ENCODE measurements at places on chromosomes 3 and 15. TPM values are rescaled to one million over a fixed set of nuclear protein-coding genes. Genes with fewer than 3 reads are reported as not detected.

The EXD1 gene
- not detected for total RNA-seq

The FETUB gene
- total RNA-seq = not detected

The CCDC13 gene
- 1.4 TPM for total RNA-seq

The IL20RB gene
- total RNA-seq = 0.39 TPM

The GOLIM4 gene
- 35.9 TPM for total RNA-seq

The OR4M2 gene
- not detected for total RNA-seq

The GPR156 gene
- 0.20 TPM for total RNA-seq

The CCDC54 gene
- total RNA-seq = not detected

The ATP8B4 gene
- 42.8 TPM for total RNA-seq

The RARRES1 gene
- total RNA-seq = 1.8 TPM

The GOLGA6L26 gene
- not detected for total RNA-seq

The P2RY14 gene
- total RNA-seq = 3.5 TPM

DNA sequence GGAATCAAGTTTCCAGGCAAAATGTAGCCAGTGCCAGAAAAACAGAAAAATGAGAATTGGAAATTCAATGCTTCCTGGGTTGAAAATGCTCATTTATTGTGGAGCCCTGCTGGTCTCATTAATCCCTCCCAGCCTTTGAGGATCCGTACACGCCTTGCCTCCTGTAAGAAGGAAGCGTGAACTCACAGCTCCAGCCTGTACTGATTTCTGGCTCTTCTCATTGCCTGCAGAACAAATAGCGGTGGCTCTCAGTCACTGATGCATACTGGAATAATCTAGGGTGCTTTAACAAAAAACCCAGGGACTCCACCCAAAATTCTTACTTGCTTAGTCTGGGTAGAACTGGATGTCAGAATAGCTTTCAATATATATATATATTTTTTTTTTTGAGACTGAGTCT, 29.3 kb upstream of the SLC24A5 start:
- no peaks in the 10 kb centered on the region for H3K4me1 ChIP-seq
- no peaks in the 10 kb centered on the region for H3K36me3 ChIP-seq
- DNase-seq = no peak

GRCh38 chr3:146164971-146165769, 4.2 kb upstream of the PLOD2 start:
- no peaks in the 10 kb centered on the region for H3K27me3 ChIP-seq
- H3K36me3 ChIP-seq = no peaks in the 10 kb centered on the region
- no peak for DNase-seq
- no peak overlapping the region for H3K4me3 ChIP-seq
- H3K4me1 ChIP-seq = peaks cover 24% of the 10 kb centered on the region

DNA sequence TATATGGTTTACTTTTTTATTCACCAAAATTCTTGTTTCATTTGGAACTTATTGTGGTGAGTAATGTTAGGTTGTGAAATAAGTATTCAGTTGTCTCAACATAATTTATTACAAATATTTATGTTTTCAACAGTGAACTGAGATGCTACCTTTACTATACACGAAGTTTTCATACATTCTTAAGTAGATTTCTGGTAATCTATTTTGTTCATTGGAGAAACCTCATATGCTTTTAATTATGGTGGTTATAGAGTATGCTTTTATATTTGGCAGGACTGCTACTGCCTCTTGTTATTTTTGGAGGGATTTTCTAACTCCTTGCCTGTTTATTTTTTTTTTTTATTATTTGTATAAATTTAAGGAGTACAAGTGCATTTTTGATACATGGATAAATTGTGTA, 253.1 kb downstream of the NLGN1 start:
- H3K4me1 ChIP-seq = no peaks in the 10 kb centered on the region
- no peak overlapping the region for H3K4me3 ChIP-seq
- DNase-seq = no peak
- H3K27me3 ChIP-seq = no peaks in the 10 kb centered on the region
- no peak overlapping the region for H3K27ac ChIP-seq

- H3K4me3 ChIP-seq = no peak overlapping the region
- H3K36me3 ChIP-seq = no peaks in the 10 kb centered on the region
- H3K4me1 ChIP-seq = peaks cover 6% of the 10 kb centered on the region
- no peaks in the 10 kb centered on the region for H3K27me3 ChIP-seq
- H3K27ac ChIP-seq = no peak overlapping the region
Measured at GRCh38 chr15:84731774-84732173, 15.8 kb upstream of the SEC11A start.

DNA sequence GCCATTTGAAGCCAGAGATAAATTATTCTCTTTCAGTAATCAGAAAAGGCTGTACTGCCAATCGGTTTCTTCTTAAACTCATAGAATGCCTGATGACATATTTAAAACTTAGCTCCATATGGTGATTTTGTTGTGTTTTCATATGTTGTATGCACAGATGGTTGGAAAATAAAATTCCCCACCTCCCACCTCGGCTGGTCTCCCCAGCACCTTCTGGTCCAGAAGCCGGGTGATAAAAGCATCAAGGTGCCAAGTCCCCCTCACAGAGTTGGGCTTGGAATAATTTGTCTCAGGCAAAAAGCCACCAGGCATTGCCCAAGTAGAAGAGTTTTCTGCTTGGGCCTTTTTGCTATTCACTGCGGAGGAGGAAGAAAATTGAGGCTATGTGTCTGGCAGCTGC, 18.4 kb downstream of the LARS2 start:
- no peak overlapping the region for H3K27ac ChIP-seq
- DNase-seq = no peak
- H3K36me3 ChIP-seq = peaks cover 30% of the 10 kb centered on the region
- H3K27me3 ChIP-seq = no peaks in the 10 kb centered on the region

- DNase-seq = no peak
- H3K36me3 ChIP-seq = peaks cover 30% of the 10 kb centered on the region
- no peaks in the 10 kb centered on the region for H3K27me3 ChIP-seq
Measured at GRCh38 chr3:112579232-112579631, 17.4 kb downstream of the SLC35A5 start.

- H3K4me3 ChIP-seq = no peak overlapping the region
- no peak for DNase-seq
- H3K27ac ChIP-seq = no peak overlapping the region
- H3K4me1 ChIP-seq = peaks cover 6% of the 10 kb centered on the region
Measured at GRCh38 chr15:69679623-69680228, 227.1 kb downstream of the RPLP1 start.

GRCh38 chr3:24201301-24201700, 256.2 kb downstream of the NR1D2 start:
- no peaks in the 10 kb centered on the region for H3K4me1 ChIP-seq
- H3K27ac ChIP-seq = no peak overlapping the region
- DNase-seq = no peak
- H3K4me3 ChIP-seq = no peak overlapping the region
- H3K27me3 ChIP-seq = no peaks in the 10 kb centered on the region

- peaks cover 6% of the 10 kb centered on the region for H3K4me1 ChIP-seq
- DNase-seq = no peak
- H3K27me3 ChIP-seq = no peaks in the 10 kb centered on the region
- no peak overlapping the region for H3K4me3 ChIP-seq
Measured at GRCh38 chr3:47985381-47985780, 30.8 kb downstream of the MAP4 start.

GRCh38 chr3:127110982-127111693, 81.8 kb upstream of the PRR23E start:
- H3K4me1 ChIP-seq = no peaks in the 10 kb centered on the region
- no peak overlapping the region for H3K4me3 ChIP-seq
- no peaks in the 10 kb centered on the region for H3K36me3 ChIP-seq
- no peak overlapping the region for H3K27ac ChIP-seq
- DNase-seq = no peak

DNA sequence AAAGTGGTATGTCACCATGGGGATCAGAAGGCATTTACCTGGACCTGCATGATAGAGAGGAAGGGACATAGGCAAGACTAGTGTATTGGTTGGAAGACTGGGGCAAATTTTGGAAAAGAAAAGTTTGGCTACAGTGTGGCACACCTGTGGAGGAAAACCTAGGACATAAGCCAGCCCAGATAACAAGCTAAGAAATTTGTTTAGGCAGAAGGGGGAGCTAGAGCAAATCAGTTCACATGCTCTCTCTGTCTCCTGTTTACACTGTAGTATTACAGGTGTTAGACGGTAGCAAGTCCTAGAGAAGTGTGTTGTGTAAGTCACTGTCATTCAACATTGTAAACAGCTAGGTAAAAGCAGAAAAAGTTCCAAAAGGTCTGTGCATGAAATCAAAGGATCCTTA, 11.9 kb upstream of the ALDH1A2 start:
- H3K27me3 ChIP-seq = no peaks in the 10 kb centered on the region
- H3K4me3 ChIP-seq = no peak overlapping the region
- no peaks in the 10 kb centered on the region for H3K4me1 ChIP-seq

DNA sequence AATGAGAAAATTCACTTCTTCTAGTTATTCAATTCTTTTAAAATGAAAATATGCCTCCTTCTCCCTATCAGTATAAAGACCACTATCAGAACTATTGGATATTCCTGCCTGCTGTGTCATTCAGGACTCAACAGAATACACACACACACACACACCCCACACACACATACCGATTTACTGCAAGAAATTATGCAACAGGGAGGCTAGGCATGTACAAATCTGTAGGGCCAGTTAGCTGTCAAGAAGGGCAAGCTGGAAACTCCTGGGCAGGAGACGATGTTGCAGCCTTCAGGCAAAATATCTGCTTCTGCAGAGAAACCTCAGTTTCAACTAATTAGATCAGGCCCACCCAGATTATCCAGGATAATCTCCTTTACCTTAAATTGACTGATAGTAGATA, 13.9 kb upstream of the RYR3 start:
- no peaks in the 10 kb centered on the region for H3K4me1 ChIP-seq
- H3K36me3 ChIP-seq = no peaks in the 10 kb centered on the region
- H3K27me3 ChIP-seq = no peaks in the 10 kb centered on the region
- H3K4me3 ChIP-seq = no peak overlapping the region
- H3K27ac ChIP-seq = no peak overlapping the region

GRCh38 chr3:143563786-143564185, 284.5 kb downstream of the SLC9A9 start:
- H3K4me1 ChIP-seq = peaks cover 7% of the 10 kb centered on the region
- DNase-seq = no peak
- H3K36me3 ChIP-seq = no peaks in the 10 kb centered on the region
- H3K27ac ChIP-seq = no peak overlapping the region

GRCh38 chr3:112813723-112814171, 32.9 kb downstream of the CD200R1L start:
- H3K27ac ChIP-seq = no peak overlapping the region
- DNase-seq = peak; percentile 79
- peaks cover 14% of the 10 kb centered on the region for H3K4me1 ChIP-seq
- no peaks in the 10 kb centered on the region for H3K27me3 ChIP-seq
- no peaks in the 10 kb centered on the region for H3K36me3 ChIP-seq

GRCh38 chr3:20320489-20320888, 134.5 kb upstream of the SGO1 start:
- no peaks in the 10 kb centered on the region for H3K27me3 ChIP-seq
- H3K4me3 ChIP-seq = no peak overlapping the region
- no peaks in the 10 kb centered on the region for H3K4me1 ChIP-seq
- no peak overlapping the region for H3K27ac ChIP-seq

- H3K36me3 ChIP-seq = no peaks in the 10 kb centered on the region
- peak overlapping the region; percentile 91 for H3K27ac ChIP-seq
- H3K4me1 ChIP-seq = peaks cover 91% of the 10 kb centered on the region
Measured at GRCh38 chr3:108127301-108127988, 36.6 kb upstream of the CD47 start.

GRCh38 chr3:86954226-86954625, 36.7 kb downstream of the VGLL3 start:
- H3K36me3 ChIP-seq = no peaks in the 10 kb centered on the region
- no peak for DNase-seq
- no peaks in the 10 kb centered on the region for H3K4me1 ChIP-seq
- no peak overlapping the region for H3K4me3 ChIP-seq
- H3K27ac ChIP-seq = no peak overlapping the region
- H3K27me3 ChIP-seq = no peaks in the 10 kb centered on the region

GRCh38 chr15:80405554-80405850, 1.3 kb downstream of the ARNT2 start:
- no peaks in the 10 kb centered on the region for H3K36me3 ChIP-seq
- H3K4me1 ChIP-seq = peaks cover 24% of the 10 kb centered on the region
- peaks cover 31% of the 10 kb centered on the region for H3K27me3 ChIP-seq
- H3K27ac ChIP-seq = no peak overlapping the region
- DNase-seq = no peak

All from spleen (tissue), 13 donors.